ENCODE measurements at places on chromosomes 13 and 19.

DNA sequence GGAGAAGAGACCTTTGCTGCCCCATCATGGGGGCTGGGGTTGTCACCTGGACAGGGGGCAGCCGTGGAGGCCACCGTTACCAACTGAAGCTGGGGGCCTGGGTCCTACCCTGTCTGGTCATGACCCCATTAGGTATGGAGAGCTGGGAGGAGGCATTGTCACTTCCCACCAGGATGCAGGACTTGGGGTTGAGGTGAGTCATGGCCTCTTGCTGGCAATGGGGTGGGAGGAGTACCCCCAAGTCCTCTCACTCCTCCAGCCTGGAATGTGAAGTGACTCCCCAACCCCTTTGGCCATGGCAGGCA is 9.0 kb downstream of the EGLN2 start:
- DNase-seq = no peak

DNA sequence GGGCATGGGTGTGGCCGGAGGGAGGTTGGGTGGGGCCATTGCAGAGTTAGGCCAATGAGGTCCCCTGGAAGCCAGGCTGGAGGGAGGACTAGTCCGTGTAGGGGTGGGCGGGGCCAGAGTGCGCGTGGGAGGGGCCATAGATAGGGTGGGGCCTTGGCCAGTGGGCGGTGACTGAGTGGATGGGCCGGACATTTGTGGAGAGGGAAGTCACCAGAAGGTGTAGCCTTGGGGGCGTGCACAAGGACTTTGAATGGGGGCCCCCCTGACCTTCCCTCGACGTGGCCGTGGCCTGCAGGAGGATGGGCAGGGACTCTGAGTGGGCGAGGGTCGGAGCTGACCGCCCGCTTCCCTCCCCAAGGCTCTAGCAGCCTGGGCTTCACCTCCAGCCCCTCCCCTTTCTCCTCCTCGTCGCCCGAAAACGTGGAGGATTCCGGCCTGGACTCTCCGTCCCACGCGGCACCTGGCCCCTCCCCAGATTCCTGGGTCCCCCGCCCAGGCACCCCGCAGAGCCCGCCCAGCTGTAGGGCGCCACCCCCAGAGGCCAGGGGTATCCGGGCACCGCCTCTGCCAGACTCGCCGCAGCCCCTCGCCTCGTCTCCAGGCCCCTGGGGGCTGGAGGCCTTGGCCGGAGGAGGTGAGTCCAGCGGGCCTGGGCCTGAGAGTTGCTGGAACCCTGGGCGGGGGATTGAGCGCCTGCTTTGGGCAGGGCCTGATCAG is 16.5 kb upstream of the B3GNT3 start:
- peak; percentile 32 for DNase-seq

DNA sequence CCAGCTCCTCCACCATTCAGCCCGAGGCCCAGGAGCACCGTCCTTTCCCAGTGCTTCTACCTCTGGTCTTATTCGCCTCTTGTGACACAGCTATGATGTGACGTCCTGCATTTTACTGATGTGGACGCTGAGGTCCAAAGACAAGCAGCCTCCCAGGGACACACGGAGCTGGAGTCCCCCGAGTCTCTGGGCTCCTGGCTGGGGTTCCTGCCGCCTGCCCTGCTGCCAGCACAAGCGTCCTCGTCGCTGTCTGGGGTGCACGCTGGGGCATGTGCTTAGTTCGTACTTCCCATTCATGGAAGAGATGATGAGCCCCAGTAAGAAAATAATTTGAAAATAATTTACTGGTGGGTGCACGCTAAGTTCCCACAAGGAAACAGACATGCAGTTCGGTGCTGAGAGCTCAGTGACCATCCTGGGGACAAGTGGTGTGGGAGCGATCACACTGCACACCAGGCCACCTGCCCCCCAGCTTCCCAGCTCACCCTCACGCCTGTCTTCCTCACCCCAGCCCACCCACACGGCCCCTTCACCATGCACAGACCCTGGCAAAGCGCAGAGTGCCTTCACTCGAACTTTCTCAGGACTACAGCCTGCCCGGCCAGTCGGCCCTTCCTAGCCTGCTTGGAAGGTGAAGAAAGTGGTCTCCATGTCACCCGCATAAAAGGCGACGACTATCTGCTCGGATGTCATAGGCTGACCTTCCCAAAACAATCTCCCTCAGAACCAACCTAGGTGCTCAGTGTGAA is 14.2 kb upstream of the CFAP97D2 start:
- no peak for DNase-seq

DNA sequence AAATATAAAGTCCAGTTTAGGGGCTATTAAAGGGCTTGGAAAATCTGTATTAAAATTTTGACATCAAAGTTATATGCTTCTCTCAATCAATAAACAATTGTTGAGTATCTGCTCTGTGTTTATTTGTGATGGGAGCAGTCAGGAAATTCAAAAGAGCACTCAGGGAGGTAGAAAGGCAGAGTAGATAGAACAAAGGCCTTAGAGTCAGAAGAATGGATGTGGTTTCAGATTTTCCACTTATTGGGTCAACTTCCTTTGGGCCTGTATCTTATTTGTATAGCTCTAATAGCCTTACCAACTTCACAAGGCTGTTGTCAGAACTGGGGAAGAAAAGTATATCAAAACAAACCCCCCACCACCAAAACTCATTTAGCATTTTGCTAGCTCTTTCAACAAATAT is 302.6 kb downstream of the SPRY2 start:
- no peak for DNase-seq

GRCh38 chr19:54470991-54471782 is 1.9 kb downstream of the CDC42EP5 start:
- DNase-seq = no peak

GRCh38 chr13:98447881-98448641 is 128.8 kb downstream of the STK24 start:
- peak; percentile 34 for DNase-seq

DNA sequence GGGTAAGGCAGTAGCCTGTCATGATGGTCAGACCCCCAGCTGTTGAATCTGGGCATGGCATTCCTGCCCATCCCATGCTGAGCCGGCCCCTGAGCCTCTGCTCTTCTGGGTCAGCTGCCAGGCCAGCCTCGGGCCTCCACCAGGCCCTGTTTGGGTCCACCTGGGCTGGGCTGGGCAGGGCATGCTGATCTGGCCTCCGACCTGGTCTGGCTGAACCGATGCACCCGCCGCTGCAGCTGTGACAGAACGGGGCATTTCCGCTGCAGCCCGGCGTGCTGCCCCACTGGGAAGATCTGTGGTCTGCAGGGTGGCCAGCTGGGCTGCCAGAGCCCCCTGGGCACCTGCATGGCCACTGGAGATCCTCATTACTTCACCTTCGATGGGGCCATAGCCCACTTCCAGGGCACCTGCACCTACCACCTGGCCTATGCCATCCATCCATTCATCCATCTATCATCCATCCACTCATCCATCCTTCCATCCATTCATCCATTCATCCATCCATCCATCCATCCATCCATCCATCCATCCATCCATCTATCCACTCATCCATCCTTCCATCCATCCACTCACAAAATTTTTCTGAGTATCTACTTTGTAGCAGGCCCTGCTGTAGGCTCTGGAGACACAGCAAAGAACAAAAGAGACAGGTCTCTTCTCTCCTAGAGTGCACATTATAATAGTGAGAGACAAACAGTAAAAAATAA is 21.5 kb upstream of the FXYD3 start:
- DNase-seq = no peak

GRCh38 chr19:45640849-45641273 is 1.7 kb upstream of the EML2 start:
- no peak for DNase-seq

- no peak for DNase-seq
These were observed 248.1 kb downstream of the PCCA start for GRCh38 chr13:100336795-100337516.

DNA sequence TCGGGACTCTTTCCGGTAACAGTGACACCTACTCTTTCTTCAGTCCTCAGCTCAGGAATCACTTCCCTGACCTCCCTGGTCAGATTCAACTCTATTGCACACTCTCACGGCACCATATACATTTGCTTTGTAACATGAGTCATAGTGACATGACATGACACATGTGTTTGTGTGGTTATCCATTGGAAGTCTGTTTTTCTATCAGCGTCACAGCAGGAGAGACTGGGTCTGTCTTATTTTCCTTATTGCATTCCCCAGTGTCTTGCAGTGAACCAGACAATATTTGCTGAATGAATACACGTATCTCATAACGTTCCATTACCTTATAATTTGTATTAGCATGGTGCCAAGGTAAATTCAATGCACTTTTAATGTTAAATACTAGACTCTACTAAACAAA is 102.0 kb downstream of the DCLK1 start:
- peak; percentile 81 for DNase-seq

DNA sequence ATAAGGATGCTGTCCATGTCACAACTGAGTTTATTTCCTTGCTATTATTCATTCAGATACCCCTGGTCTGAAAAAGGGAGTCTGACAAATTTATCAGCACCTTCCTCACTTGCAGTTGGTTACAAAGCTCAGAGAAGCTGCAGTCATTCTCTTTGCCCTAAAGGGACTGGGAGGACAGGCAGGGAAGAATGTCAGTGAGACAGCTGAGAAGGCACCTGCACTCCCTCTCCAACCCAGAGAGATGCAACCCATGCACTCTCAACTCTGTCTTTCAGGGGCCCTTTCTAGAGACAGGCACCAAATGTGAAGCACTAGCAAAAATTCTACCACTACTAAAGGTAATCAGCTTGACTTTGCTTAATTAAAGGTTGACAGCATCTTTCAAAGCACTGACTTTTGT is 83.3 kb downstream of the CRYL1 start:
- no peak for DNase-seq

- DNase-seq = no peak
These were observed 7.4 kb downstream of the ZNF564 start for GRCh38 chr19:12543855-12544254.

GRCh38 chr19:43690890-43691289 is 20.9 kb upstream of the PLAUR start:
- DNase-seq = no peak

DNA sequence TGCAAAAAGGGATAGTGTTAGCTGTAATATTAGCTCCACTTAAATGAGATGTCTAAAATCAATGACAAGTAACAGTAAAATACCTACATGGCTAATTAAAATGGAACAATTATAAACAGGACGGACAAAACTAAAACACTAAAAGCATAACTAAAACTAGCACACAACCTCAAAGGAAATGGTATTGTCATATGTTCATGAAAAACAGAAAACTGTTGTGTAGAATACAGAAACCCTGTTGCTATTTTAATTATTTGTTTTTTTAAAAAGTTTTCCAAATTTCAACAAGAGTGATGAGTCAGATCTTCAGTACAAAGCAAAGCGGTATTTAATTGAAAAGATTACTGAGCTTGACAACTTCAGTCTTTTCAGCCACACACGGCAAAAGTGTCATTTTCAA is 4.2 kb downstream of the RCBTB2 start:
- DNase-seq = no peak

Measured in fibroblast of skin of scalp (primary cell).